ENCODE measurements at places on chromosomes 2 and 18.

GRCh38 chr2:195408196-195408595 lies 248.8 kb upstream of the SLC39A10 start:
- DNase-seq: no peak

- DNase-seq: no peak
These were observed 67.5 kb upstream of the APCDD1 start for GRCh38 chr18:10386956-10387355.

GRCh38 chr2:64860276-64860885 lies 128.8 kb upstream of the SLC1A4 start:
- no peak for DNase-seq

- no peak for DNase-seq
These were observed 33.2 kb upstream of the CXXC1 start for GRCh38 chr18:50320719-50321118.

GRCh38 chr2:30362468-30363081 lies 84.5 kb upstream of the LCLAT1 start:
- no peak for DNase-seq

DNA sequence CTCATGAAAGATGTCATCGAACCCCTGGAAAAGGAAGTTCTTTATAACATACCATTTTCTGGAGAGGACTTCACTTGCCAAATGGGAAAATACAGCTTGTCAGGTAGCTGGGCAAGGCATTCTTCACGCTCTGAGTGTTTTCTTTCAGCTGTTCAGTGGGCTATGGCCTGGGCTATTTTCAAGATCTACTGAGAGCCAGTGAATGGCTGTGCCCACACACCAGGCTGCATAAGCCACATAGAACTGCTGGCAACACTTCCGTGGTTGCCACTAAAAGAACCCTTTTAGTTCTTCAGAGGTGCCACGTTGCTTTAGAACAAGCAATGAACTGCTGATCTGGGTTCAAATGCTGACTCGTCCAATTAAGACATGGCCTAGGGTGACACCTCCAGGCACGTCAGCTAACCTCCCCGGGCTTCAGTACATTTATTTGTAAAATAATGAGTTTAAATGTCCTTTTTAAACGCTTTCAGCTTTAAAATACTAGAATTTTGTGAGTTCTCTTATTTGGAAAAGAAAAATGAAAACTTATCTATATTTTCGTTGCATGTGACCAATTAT lies 36.6 kb upstream of the GORASP2 start:
- DNase-seq: no peak

DNA sequence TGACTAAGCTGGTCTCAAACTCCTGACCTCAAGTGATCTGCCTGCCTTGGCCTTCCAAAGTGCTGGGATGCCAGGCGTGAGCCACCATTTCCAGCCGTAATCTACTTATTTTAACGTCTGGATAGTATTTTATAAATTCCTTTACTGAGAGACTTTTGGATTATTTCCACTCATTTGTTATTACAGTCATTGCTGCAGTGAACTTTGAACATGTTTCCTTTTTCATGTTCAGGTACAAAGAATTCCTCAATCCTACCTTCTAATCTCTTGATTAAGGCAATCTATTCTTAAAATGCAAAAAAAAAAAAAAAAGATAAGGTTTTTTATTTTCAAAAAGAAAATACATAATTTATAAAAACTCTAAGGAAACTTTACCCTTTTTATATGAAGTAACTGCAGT lies 78.6 kb downstream of the PDK1 start:
- DNase-seq: no peak

DNA sequence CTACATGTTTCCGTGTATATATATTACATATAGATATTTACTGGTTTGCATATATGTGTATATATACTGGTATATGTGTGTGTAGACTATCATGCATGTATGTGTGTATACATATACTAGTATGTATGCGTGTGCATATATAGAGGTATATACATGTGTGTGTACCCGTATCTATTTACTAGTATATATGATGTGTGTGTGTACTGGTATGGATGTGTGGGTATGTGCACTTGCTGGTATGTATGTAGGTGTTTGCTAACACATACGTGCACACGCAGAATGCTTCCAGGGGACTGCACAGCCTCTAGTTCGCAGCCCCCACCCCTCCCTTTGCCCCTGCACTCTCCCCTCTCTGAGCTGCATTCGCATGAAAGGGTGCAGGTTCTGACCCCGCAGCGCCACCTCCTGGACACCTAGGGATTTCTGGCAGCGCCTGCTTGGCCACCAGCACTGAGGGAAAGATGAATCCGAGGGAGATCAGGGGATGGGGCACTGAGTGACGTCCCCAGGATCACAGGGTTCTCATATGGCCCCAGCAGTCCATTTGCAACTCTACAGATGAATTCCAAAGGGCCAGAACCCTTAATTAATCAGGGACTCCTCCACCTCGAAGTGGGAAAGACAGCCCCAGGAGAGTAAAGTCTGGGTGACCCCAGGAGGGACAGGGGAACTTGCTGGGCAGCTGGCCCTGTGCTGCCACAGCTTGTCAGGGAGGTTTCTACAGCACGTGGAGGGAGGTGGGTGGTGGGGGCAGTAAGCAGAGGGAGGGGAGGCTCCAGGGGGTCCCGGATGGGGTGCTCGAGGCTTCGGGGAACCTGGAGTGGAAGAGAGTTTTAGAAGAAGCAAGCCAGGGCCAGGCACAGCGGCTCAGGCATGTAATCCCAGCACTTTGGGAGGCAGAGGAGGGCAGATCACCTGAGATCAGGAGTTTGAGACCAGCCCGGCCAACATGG lies 66.8 kb upstream of the ASAP2 start:
- DNase-seq: peak; percentile 30

GRCh38 chr2:70596293-70596692 lies 42.7 kb upstream of the TGFA start:
- DNase-seq: no peak

GRCh38 chr2:25292408-25292807 lies 49.3 kb downstream of the DNMT3A start:
- no peak for DNase-seq

- DNase-seq: no peak
These were observed 814.2 kb upstream of the SLC39A10 start for GRCh38 chr2:194842871-194843270.

GRCh38 chr18:67692811-67693210 lies 176.3 kb upstream of the DSEL start:
- no peak for DNase-seq

DNA sequence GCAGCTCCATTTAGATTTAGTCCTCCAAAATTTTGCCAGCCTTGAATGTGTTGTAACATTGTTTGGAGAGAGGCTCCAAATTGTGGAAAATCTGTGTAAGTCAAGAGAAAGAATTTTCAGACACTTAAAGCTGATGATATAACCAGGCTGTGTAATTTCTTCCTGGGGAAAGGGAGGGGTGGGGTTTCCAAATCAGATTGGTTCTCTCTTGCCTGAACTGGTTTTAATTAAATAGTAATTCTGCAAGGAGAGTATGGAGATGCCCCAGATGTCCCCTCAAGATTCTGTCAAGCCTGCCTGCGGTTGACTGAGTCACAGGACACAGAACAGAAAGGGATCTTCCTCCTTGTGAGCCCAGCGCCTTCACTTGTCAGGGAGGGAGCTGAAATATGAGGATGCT lies 54.5 kb downstream of the C18orf63 start:
- DNase-seq: no peak

- DNase-seq: no peak
These were observed 227.9 kb downstream of the CDH2 start for GRCh38 chr18:27948986-27949385.

All from activated T-helper 1 cell treated with anti-CD3 and anti-CD28 coated beads, Interleukin-2, amount 50 U/mL, for 16 hours (primary cell).